ENCODE measurements at places on chromosomes 6 and 20. TPM values are rescaled to one million over a fixed set of nuclear protein-coding genes. Genes with fewer than 3 reads are reported as not detected.

- DNase-seq, result no peak
- no peaks in the 10 kb centered on the region for H3K36me3 ChIP-seq
- no peaks in the 10 kb centered on the region for H3K27me3 ChIP-seq
- H3K27ac ChIP-seq, result no peak overlapping the region
- H3K4me3 ChIP-seq, result no peak overlapping the region
Measured at GRCh38 chr6:109853426-109853825, 124.7 kb upstream of the GPR6 start.

DNA sequence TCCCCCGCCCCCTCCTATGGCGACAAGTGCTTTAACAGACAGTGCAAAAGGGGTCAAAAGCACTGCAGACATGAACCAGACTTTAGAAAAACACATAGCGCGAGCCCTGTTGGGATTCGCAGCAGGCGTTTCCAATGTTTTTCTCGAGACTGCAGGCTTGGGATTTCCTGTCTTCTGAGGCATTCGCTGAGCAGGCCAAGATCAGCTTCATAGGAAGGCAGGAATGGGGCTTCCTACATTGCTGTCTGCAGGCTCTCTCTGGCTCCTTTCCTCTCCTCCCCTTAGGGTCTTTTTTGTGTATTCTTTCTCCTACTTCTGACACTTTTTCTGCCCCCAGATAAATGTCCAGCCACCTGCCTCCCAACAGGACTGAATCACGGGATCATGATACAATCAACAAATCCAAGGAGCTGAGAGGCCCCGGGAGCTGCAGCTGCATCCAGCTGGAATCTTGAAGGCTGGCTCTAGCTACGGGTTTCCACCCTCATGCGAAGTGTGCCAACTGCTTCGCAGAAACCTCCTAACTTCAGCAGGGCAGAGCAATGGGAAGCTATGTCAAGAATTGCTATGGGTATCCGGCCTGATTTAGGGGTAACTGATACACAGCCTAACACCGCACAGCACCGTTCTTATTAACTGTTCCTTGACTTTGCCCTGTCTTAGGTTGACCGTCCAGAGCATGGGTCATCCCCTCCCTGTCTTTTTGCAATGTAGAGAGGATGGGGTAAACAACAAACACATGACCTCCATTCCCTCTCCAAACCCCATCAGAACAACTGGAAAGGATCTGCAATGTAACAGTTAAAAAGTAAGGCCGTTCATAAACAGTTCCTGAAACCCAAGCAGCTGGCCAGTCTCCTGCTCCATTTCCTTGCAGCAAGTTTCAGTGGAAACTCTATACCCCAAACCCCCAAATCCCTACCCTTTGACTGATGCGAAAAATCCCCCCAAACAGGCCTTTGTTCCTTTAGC is 31.5 kb downstream of the SNX5 start:
- no peak overlapping the region for H3K4me3 ChIP-seq
- H3K27me3 ChIP-seq, result no peaks in the 10 kb centered on the region
- H3K4me1 ChIP-seq, result no peaks in the 10 kb centered on the region
- no peak for DNase-seq

DNA sequence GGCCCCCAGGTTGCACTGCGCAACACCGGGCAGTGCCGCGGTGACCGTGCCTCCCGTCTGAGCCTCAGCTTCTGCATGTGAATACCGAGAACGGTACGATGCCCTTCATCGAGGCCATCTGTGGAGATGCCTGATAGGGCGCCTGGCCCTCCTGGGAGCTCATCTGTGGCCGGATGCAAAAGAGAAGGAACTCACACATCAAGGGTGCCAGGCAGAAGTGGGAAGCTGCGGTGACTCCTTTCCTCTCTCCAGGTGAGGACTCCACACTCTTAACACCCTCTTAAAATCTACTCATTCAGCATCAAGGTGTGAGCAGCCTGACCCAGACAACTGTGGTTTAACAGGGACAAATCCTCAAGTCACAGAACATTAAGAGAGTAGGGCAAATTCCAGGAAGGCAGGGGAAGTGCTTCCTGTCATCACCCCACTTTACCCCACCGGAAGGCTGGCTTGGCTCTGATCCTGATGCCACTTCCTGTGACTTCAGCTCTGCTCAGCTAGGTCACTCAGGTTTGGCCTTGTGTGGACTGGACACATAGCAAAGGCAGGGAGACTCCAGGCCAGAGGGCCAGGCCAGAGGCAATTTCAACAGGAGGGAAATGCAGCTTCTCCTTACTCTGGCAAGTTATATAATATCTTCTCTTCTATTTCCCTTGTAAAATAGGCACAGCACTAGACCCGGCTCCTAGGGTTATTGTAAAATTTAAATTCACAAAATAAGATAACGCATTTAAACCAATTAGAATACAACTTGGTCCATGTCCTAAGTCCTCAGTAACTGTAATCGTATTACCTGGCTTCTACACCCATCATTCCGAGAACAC is 69.4 kb downstream of the CPNE5 start:
- no peaks in the 10 kb centered on the region for H3K27me3 ChIP-seq
- DNase-seq, result no peak
- no peak overlapping the region for H3K27ac ChIP-seq
- no peaks in the 10 kb centered on the region for H3K4me1 ChIP-seq
- no peak overlapping the region for H3K4me3 ChIP-seq
- no peaks in the 10 kb centered on the region for H3K36me3 ChIP-seq

GRCh38 chr6:126333729-126334128 is 6.2 kb upstream of the CENPW start:
- no peak for DNase-seq
- no peaks in the 10 kb centered on the region for H3K4me1 ChIP-seq
- no peak overlapping the region for H3K27ac ChIP-seq
- no peaks in the 10 kb centered on the region for H3K27me3 ChIP-seq
- no peaks in the 10 kb centered on the region for H3K36me3 ChIP-seq
- H3K4me3 ChIP-seq, result no peak overlapping the region

GRCh38 chr20:19861147-19861759 is 103.2 kb downstream of the RIN2 start:
- DNase-seq, result no peak
- H3K4me1 ChIP-seq, result no peaks in the 10 kb centered on the region
- H3K27me3 ChIP-seq, result no peaks in the 10 kb centered on the region

GRCh38 chr6:144816936-144817335 is 531.8 kb downstream of the UTRN start:
- DNase-seq, result no peak
- H3K4me1 ChIP-seq, result peaks cover 2% of the 10 kb centered on the region
- H3K4me3 ChIP-seq, result no peak overlapping the region
- no peaks in the 10 kb centered on the region for H3K27me3 ChIP-seq
- H3K27ac ChIP-seq, result no peak overlapping the region

DNA sequence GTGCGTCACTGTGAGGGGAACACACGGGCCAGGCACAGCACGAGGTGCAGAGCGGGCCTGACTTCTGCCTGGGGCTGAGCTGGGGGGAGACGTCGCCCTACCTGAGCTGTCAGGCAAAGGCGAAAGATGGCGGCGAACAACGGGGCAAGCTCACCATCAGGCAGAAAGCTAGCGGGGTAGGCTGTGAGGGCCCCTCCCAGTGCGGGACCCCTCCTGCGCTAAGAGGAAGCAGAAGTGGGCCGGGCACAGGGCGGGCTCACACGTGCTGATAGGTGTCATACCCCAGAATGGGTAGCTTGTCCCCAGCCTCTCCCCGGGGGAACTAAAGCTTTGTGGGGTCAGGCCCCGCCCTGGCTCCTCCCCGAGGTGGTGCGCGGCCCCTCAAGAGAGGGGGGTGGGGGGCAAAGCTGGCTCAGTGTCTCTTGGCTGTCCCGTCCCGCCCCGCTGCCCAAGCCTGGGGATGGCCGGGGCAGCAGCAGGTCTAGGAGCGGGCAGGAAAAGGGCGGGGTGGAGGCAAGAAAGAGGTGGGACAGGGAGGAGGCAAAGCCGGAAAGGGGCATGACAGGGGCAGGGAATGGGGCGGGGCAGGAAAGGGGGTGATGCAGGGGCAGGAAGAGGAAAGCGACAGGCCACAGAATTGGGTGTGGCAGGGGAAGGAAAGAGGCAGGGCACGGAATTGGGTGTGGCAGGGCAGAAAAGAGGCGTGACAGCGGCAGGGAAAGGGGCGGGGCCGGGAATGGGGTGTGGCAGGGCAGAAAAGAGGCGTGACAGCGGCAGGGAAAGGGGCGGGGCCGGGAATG is 14.7 kb downstream of the UCKL1 start:
- no peaks in the 10 kb centered on the region for H3K27me3 ChIP-seq
- no peak overlapping the region for H3K27ac ChIP-seq
- peak; percentile 82 for DNase-seq
- H3K36me3 ChIP-seq, result peaks cover 11% of the 10 kb centered on the region
- no peaks in the 10 kb centered on the region for H3K4me1 ChIP-seq

GRCh38 chr20:833121-833449 is 430 bp upstream of the FAM110A start:
- DNase-seq, result no peak
- H3K27me3 ChIP-seq, result no peaks in the 10 kb centered on the region
- no peaks in the 10 kb centered on the region for H3K4me1 ChIP-seq
- H3K4me3 ChIP-seq, result peak overlapping the region; percentile 27
- H3K27ac ChIP-seq, result no peak overlapping the region
- no peaks in the 10 kb centered on the region for H3K36me3 ChIP-seq

GRCh38 chr6:123888771-123889513 is 85.3 kb downstream of the NKAIN2 start:
- no peak for DNase-seq
- H3K36me3 ChIP-seq, result no peaks in the 10 kb centered on the region
- no peak overlapping the region for H3K27ac ChIP-seq
- no peak overlapping the region for H3K4me3 ChIP-seq
- no peaks in the 10 kb centered on the region for H3K27me3 ChIP-seq
- no peaks in the 10 kb centered on the region for H3K4me1 ChIP-seq

- H3K27me3 ChIP-seq, result no peaks in the 10 kb centered on the region
- H3K4me1 ChIP-seq, result no peaks in the 10 kb centered on the region
- no peaks in the 10 kb centered on the region for H3K36me3 ChIP-seq
- no peak for DNase-seq
- no peak overlapping the region for H3K4me3 ChIP-seq
- no peak overlapping the region for H3K27ac ChIP-seq
Measured at GRCh38 chr20:51185277-51185676, 162.4 kb upstream of the KCNG1 start.

GRCh38 chr20:1875762-1876161 is 19.4 kb upstream of the SIRPA start:
- H3K4me1 ChIP-seq, result no peaks in the 10 kb centered on the region
- no peaks in the 10 kb centered on the region for H3K36me3 ChIP-seq
- H3K4me3 ChIP-seq, result no peak overlapping the region
- no peak overlapping the region for H3K27ac ChIP-seq
- no peaks in the 10 kb centered on the region for H3K27me3 ChIP-seq

- H3K4me3 ChIP-seq, result no peak overlapping the region
- H3K36me3 ChIP-seq, result no peaks in the 10 kb centered on the region
- H3K4me1 ChIP-seq, result peaks cover 9% of the 10 kb centered on the region
- H3K27ac ChIP-seq, result no peak overlapping the region
Measured at GRCh38 chr6:16756660-16757255, 4.5 kb downstream of the ATXN1 start.

DNA sequence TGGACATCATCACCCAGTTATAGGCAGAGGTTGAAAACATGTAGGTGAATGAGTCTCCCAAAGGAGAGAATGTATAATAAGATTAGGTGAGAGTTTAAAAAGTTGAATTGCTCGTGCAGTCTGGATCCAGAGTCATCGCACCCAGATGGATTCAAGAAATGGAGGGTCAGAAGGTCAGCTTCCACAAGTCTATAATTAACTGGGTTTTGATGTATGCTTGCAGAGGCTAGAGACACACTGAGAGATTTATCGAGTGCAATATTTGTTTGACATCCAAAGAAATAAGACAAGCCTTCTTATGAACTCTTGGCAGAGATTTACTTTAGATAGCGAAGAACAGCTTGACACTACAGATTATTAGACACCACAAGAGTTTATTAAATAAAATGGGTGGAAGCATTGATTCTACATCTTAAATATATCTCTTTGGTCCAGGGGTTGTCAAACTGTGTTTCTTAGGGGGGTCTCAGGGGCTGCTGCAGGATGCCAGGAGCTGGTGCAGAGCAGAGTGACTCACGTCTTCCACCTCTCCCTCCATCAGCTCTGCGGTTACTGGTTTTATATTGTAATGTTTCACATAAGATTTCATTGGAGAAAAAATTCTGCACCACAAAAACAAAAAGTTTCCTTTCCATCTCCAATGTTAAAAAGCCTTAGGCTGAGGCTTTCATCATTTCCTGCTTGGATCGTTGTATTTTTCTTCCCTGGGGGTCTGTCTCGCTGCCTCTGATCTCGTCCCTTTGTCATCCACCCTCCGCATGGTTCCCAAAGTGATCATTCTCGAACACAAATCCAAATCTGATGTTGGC is 176.2 kb upstream of the AHI1 start:
- H3K36me3 ChIP-seq, result no peaks in the 10 kb centered on the region
- no peak overlapping the region for H3K27ac ChIP-seq
- H3K4me1 ChIP-seq, result no peaks in the 10 kb centered on the region

DNA sequence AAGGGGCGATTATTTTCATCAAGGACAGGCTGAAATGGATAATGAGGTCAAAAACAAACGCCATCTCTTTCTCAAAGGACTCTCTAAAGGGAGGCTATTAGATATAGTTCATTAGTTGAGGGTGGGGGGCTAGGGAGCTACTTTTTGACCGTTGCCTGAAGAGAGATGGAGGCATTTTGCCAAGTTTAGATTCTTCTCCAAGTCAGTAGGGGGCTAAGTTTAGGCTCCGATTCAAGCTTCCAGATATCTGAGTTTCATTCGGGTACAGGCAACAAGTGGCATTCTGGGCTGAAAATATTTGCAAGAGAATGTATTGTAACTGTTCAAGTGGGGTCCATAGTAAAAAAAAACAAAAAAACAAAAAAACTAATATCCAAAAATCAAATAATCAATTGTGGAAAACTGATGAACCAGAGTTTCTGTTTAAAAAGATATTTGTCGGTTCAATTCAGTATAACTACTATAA is 43.4 kb upstream of the PIM1 start:
- H3K4me3 ChIP-seq, result no peak overlapping the region
- no peak for DNase-seq
- H3K36me3 ChIP-seq, result no peaks in the 10 kb centered on the region
- no peaks in the 10 kb centered on the region for H3K4me1 ChIP-seq
- H3K27me3 ChIP-seq, result no peaks in the 10 kb centered on the region
- no peak overlapping the region for H3K27ac ChIP-seq

GRCh38 chr20:49478266-49478665 is 4.2 kb downstream of the KCNB1 start:
- H3K27ac ChIP-seq, result no peak overlapping the region
- no peaks in the 10 kb centered on the region for H3K36me3 ChIP-seq
- H3K27me3 ChIP-seq, result no peaks in the 10 kb centered on the region
- no peak overlapping the region for H3K4me3 ChIP-seq
- DNase-seq, result no peak

DNA sequence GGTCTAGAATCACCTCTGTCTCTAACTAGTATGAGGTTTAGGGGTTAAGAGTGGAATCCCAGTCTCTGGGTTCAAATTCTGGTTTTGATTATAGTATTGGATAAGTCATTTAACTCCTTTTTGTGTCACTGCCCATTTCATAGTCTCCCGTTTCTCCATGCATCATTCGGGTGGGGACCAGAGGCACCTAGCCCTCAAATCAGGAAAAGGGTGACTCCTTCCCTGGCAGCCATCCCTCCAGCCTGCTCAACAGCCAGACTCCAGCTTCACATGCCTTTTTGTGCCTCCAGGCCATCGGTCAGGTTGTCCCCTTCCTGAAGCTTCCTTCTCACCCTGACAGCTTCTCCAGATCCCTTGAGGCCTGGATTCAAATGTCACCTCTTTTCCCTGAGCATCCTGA is 139.8 kb downstream of the DHX35 start:
- H3K4me1 ChIP-seq, result no peaks in the 10 kb centered on the region
- no peak for DNase-seq
- H3K36me3 ChIP-seq, result no peaks in the 10 kb centered on the region
- H3K4me3 ChIP-seq, result no peak overlapping the region
- H3K27ac ChIP-seq, result no peak overlapping the region

The KIF25 gene
- not detected for total RNA-seq

The SYCP2L gene
- 2.0 TPM for total RNA-seq

The TMEM74B gene
- total RNA-seq, result 3.8 TPM

The DEFB132 gene
- total RNA-seq, result not detected

The FGD2 gene
- 33.9 TPM for total RNA-seq

The ETV7 gene
- 2.8 TPM for total RNA-seq

The POPDC3 gene
- not detected for total RNA-seq
